NCI-H1105 (cell line): ENCODE measurements at places on chromosomes 3 and 15.

GRCh38 chr3:197475514-197475913 lies 80.3 kb downstream of the BDH1 start:
- no peak for DNase-seq

DNA sequence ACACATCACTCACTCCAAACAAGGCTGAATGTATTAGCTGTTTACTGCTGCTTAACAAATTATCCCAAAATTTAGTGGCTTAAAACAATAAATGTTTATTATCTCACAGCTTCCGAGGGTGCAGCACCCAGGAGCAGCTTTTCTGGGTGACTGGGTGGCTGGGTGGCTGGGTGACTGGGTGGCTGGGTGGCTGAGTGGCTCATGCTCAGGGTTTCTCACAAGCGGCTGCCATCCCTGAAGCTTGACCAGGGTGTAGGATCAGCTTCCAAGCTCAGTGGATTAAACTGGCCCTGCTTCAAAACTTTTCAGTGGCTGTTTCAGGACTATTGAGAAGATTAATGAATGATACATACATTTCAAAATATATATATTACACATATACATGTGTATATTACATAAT lies 2.3 kb upstream of the CYP11A1 start:
- no peak for DNase-seq

GRCh38 chr3:113533534-113533892 lies 1.2 kb downstream of the SIDT1 start:
- no peak for DNase-seq

GRCh38 chr3:192042116-192042515 lies 581.2 kb downstream of the PYDC2 start:
- DNase-seq = no peak

DNA sequence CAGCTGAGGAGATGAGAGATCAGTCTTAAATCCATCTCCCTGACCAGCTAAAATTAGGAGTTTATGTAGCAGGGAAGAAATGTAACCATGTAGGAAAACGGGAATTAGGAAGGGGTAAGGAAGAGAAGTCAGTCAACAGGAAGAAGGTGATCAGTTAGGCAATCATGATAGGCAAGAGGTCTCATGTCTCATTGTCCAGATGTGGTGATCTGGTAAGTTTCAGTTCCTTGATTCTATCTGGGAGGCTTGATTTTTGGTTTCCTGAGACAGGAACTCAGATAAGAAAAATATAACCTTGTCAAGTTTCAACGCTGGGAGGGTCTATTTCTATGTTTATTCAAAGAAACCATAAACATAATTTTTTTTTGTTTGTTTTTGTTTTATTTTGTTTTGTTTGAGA lies 40.3 kb upstream of the TBC1D5 start:
- DNase-seq = no peak

GRCh38 chr15:98555173-98555515 lies 93.2 kb upstream of the IGF1R start:
- DNase-seq = no peak

- peak; percentile 27 for DNase-seq
These were observed 649 bp upstream of the PLOD2 start for GRCh38 chr3:146161663-146162002.

DNA sequence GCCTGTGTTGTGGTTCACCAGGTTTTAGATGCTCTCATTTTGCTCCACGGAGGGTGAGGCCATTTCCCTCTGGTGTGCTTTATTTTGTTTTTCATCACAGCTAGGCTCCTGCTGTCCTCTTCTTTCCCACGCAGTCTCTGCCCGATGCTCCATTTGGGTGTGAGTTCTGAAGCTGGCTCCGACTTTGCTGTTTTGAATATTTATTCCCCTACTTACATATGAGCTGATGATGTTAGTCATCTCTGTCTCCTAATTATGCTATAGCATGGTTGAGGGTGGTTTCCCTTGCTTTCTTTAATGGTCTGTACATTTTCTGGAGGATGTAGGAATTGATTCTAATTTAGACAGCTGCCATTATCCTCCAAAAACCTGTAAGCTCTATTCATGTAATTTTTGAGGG lies 168.1 kb upstream of the MYRIP start:
- no peak for DNase-seq

DNA sequence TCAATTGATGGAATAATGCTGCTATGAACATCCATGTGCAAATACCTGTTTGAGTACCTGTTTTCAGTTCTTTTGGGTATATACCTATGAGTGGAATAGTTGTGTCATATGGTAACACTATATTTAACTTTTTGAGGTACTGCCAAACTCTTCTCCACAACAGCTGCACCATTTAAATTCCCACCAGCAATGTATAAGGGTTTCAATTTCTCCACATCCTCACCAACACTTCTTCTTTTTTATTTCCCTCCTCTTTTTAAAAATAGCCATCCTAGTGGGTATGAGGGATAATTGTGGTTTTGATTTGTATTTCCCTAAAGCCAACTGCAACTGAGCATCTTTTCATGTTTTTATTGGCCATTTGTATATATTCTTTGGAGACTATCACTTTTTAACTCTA lies 31.3 kb upstream of the ARHGEF3 start:
- no peak for DNase-seq

DNA sequence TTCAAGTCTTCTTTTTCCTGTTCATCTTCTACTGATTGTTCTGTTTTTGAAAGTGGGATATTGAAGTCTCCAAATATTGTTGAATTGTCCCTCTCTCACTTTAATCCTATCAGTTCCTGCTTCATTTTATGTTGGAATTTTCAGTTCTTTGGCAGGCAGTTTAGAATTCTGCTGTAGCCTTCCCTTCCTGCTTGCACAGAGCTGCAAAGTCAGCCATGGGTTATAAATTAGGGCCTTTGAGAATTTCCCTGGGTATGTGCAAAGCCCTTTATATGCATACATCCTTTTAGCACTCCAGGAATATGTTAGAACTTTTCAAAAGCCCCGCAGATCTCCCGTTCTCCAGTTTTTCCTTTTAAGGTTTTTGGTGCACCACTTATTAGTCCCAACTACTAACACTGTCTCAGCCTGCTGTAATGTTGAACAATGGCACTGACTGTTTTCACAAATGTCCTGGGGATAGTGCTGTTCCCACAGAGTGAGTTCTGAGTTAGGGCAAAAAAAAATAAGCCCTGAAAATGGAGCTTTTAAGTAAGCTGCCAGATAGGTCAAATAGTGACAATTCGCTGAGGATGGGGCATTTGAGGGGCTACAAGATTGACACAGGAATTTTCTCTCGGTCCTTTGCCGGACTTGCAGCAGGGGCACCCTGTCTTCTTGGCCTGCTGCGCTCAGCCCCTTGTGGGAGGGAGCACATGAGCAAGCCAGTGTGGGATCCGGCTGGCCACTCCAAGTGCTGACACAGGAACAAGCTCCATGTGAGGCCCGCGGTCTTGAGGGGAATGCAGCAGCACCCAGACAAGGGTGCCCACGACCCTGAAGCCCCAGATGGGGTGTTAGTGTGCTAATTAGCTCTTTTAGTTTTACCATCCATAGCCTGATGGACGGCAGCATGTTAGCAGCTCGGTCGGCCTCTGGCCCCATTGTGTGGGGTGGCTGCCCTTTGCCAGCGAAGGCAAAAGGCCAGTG lies 96.0 kb downstream of the VPS8 start:
- DNase-seq = no peak

DNA sequence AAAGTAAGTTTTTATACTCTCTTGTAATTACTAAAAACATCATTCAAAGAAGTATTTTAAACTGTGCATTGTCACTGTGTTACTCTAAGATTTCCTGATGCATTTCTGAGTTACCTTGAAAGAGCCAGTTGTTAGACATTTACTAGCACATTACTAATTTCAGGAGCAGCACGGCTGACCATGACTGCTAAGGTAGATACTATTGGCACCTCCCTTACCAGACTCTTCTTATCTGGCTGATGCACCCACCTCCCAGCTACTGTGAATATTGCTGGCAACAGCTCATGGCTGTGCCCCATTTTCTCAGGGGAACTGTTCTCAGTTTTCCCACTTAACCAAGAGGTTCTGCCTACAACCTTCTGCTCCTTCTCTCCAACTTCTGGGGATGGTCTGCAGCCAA lies 29.4 kb downstream of the COL6A5 start:
- DNase-seq = no peak

- DNase-seq = no peak
These were observed 545.0 kb downstream of the PYDC2 start for GRCh38 chr3:192005989-192006388.

GRCh38 chr3:57758686-57759085 lies 2.6 kb downstream of the SLMAP start:
- no peak for DNase-seq

- DNase-seq = no peak
These were observed 36.6 kb upstream of the RHO start for GRCh38 chr3:129491794-129492193.

DNA sequence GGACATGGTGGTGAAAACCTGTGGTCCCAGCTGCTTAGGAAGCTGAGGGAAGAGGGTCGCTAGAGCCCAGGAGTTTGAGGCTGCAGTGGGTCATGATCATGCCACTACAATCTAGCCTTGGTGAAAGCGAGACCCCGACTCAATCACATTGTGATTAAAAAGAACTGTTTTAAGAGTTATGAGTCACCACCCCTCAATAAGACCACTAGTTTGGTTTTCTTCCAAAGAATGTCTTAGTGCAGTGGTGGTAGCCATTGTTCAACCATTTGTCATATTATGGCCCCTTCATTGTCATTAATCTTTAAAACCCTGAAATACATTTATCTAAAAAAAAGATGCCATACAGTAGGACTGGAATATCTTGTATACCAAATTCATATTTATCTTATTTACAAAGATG lies 48.8 kb downstream of the BLM start:
- DNase-seq = no peak

DNA sequence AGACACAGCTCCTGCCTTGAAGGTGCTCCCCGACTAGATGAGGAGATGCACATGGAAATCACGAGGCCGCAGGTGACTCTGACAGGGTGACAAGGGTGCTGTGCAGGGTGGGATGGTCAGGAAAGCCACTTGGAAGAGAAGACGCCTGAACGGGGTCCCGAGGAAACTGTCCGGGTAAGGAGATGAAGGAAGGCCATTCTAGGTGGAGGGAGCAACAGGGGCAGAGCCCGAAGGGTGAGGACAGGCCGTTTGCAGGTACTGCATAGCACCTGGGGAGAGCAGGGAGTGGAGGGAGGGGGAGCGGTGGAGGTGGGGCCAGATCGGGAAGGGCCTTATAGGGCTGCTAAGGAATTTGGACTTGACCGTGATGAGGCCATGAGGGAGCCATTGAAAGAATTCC lies 105.6 kb upstream of the DLG1 start:
- DNase-seq = no peak

DNA sequence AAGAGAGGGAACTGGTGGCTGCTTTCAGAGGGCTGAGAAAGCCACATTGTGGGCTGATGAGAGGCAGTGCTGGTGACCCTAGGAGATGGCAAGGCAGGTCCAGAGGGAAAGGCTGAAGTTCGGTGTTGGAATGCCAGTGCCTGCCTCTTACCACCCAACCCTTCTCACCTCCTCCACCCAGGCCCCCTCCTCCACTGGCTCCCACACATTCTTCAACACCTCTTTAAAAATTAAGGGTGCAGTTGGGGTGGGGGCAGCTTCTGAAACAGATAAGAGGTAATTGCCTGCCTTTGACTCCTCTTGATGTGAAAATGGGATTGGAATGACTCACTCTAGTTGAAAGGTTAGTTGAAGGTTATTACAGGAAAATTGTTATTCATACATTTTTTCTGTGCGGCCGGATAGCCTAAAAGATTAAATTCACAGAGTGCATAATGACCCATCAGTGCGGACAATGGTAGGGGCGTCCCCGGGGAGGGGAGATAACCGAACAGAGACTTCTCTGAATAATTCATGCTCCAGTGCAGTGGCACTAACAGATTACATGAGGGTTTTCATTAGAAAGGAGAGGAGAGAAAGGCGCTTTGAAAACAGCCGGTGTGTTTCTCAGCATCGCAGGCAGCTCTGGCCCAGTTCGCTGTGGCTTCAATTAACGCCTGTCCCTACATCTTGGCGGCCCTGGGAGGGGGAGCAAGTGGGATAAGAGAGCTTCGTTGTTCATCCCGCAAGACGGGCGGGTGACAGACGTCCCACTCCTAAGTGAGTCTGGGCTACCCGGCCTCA lies 212.4 kb downstream of the TLE3 start:
- DNase-seq = no peak

GRCh38 chr15:99895189-99895955 lies 162.1 kb upstream of the LYSMD4 start:
- no peak for DNase-seq

DNA sequence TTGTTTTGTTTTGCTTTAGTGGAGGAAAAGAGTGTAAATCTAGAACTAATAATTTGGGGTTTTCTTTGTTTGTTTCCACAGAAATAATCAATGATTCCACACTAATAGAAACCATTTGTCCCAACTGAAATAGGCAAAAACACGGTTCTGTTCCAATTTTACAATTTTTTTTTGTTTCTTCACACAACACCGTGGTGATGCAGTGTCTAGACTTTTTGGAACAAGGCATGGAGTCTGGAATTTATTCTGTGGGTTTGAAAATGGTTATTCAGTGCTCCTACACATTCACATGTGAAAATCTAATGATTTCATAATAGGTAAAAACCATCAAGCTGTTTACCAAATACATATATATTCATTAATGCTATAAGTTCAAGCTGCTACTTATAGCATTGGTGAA lies 629.0 kb upstream of the TGFBR2 start:
- DNase-seq = no peak

DNA sequence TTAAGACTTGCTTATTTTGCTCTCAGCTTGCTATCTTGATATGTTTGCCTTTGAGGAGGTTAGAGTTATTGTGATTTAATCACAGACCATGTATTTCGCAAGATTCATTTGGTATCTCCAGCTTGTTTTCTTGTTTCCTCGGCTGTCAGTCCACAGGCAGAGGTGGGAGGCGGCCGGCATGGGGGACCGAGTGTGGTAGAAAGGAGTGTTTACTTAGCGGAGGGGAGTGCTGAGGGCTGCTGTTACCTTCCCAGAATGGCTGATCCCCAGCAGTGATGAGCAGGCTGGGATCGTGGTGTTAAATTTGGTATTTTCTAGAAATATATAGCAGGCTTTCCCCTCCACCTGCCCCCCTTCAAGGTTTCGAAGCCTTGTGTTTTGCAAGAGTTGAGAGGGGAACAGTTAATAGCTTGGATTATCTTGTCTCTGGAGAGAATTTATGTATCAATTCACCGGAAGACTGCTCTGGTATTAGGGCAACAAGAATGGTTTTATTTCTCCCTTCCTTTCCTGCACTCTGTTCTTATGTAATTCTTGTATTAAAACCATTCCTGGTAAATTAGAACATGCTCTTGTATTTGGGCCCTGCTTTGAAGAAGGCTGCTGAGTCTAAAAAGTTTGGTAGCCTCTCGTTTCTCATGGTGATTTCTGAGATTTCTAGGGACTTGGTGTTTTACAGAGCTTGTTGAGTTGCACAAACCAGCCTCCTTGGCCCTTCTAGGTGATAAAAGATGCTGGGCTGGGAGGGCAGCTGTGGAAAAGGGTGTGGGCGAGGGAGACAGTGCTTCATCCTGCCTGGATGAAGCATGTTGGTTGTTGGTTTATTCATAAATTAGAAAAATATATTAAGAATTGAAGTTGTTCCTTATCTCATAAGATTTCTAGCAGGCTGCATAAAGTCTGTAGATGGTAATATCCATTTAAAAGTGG lies 151.4 kb downstream of the IGF1R start:
- peak; percentile 13 for DNase-seq
